ENCODE measurements at places on chromosomes 6 and 20.

- DNase-seq, result no peak
Measured at GRCh38 chr6:142183351-142183750, 36.3 kb downstream of the VTA1 start.

GRCh38 chr6:155120034-155120433, 124.9 kb downstream of the TIAM2 start:
- no peak for DNase-seq

GRCh38 chr20:2799688-2800520, 523 bp downstream of the CPXM1 start:
- DNase-seq, result no peak

DNA sequence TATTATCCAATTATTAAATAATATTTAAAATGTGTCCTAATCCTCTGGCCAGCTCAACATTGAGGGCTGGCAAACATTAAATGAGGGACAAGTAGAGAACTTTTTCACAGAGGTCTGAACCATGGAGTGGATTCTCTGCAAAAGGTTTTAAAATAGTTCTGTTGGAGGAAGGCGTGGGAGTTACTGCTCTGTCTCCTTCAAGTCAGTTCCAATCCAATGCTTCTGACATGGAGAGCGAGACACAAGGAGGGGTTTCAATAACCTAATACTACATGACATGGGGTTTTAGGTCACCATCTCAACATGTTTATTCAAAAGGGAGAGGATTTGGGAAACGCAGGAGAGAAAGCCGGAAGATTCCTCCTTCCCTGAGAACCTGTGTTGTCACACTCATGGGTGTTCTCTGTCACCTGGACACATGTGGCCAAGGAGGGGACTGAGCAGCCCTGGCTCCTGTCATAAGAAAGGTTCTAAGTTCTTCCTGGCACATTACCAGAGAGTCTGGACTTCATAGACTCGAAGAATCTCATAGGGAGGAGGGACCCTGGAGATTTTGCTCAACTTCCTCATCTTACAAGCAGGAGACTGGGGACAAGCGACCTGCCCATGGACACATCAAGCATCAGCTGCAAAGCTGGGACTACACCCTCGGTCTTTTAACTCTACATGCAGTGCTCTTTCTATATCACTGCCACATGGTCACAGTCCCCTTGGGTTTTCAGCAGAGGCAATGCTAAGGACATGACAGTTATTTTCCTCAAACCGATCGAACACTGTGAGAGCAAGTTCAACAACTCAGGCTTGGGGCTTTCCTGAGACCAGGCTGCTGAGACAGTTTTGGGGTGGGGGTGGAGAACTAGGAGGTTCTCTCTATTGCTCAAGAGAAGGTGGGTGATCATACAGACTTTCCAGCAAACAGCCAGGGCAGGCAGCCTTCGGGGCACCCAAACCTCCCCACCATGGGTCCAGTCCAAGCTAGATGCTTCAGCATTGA, 38.6 kb downstream of the PRDM1 start:
- no peak for DNase-seq

DNA sequence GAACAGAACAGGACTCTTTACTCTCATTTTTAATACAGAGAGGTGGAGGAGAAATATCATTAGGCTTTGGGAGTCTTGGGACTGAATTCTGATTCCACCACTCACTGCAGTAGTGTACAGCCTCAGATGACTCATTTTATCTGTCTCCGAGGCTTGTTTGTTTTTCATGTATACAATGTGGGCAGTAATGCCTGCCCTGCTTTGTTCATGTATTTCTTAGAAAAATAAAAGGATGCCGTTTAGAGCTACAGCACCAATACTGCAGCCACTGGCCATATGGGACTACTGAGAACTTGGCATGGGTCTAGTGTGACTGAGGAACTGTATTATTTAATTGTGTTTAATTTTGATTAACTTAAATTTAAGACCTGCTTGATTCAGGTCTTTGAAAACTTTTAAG, 41.2 kb upstream of the JAG1 start:
- DNase-seq, result no peak

GRCh38 chr6:1962201-1962600, 283.2 kb downstream of the GMDS start:
- DNase-seq, result no peak

GRCh38 chr20:60565551-60565950, 607.3 kb downstream of the CDH26 start:
- no peak for DNase-seq

GRCh38 chr20:46051556-46052308, 22.7 kb downstream of the SLC12A5 start:
- no peak for DNase-seq

DNA sequence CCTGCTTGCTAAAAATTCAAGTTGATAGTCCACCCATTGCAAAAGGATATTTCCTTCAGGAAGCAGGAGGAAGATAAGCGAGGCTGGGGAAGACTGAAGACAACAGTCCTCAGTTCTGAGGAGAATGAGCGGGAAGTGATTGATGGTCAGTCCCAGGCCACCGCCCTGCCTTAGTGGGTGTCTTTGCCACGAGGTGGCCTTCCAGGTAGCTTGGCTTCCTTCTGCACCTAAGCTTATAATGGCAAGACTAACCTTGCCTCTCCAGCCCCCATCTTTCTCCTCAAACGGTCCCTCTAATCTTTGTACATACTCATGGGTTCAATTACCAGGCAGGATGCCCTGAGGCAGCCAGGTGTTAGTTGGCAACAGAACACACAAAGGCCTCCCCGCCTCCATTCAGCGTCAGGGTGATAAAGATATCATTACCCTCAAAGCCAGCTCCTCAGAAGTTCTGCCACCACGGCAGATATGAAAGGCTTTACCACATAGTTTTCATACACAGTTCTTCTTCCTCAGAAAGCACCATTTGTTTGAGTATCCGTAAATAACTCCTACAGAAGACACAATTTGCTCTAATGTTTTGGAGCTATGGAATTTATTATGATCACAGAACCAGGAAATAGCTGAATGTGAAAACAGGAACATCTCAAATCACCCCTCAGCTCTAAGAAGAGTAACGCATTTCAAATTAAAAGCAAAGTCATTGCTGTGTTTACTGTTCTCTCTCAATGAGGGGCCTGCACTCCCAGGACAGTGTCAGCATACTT, 249.4 kb downstream of the ATXN1 start:
- no peak for DNase-seq

DNA sequence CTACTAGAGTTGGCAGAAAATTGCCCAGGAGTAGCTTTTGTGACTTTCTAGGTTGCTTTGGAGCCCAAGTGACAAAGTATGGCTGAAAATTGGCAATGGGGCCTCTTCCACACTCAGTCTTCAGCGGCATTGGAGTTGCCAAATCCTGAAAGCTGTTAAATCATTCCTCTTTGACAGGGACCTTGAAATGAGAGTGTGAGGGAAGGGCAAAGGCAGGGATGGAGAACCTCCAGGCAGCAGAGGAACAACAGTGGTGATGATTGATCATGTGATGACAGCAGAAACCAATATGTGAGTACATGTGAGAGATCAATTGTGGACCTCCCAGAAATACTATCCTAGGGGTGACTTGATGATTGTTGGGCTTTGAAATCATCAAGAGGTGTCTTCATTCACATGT, 393.9 kb downstream of the KIF16B start:
- DNase-seq, result no peak

DNA sequence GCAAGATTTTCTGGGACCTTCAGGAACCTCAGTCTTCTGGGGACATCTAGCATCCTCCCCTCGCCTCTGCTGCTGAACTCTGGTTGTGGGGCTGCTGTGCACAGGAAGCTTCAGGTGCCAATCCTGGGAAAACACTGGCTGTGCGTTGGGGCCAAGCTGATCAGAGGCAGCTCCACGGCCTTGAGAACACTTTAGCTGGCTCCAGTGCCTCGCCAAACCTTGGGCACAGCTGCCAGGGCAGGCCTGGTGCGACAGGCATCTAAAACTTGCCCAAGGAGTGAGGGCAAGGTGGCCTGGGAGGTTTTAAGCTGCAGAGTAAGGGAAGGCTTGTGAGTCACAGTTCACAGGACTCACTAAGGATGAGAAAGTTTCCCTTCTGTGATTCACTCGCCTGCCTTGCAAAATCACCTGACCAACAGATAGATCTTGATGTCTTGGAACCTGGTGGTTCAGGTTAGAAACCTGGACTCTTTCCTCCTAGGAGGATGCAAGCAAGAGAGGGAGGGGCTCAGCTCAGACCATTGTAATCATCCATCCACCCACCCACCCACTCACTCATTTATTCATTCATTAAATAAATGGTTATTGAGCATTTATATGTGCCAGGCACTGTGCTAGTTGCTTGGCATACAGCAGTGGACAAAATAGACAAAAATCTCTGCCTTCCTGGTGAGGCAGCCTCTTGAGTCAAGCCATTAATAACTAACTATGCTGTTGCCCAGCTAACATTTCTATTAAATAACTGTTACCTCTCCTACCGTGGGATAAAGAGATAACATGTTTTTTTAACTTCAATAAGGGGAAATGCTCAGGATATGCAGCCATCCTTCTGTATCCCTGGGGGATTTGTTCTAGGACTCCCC, 2.5 kb upstream of the SPATS1 start:
- no peak for DNase-seq

DNA sequence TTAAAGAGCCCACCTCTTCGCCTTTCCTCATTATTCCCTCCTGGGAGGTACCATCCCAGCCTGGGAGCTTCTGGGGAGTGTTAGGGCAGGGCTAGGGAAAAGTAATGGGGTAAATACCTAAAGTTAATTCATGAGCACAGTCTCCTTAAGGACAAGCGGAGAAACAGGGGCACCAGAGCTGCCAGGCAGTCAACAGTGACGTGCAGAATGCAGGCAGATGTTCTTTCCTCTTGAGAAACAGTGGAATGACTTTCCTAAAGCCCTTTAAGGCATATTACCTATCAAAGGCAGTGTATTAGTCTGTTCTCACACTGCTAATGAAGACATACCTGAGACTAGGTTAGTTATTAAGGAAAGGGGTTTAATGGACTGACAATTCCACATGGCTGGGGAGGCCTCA, 76.3 kb downstream of the RNF144B start:
- no peak for DNase-seq

- no peak for DNase-seq
Measured at GRCh38 chr6:107061125-107062020, 33.4 kb downstream of the MTRES1 start.

- no peak for DNase-seq
Measured at GRCh38 chr6:123402052-123402451, 234.7 kb downstream of the TRDN start.

DNA sequence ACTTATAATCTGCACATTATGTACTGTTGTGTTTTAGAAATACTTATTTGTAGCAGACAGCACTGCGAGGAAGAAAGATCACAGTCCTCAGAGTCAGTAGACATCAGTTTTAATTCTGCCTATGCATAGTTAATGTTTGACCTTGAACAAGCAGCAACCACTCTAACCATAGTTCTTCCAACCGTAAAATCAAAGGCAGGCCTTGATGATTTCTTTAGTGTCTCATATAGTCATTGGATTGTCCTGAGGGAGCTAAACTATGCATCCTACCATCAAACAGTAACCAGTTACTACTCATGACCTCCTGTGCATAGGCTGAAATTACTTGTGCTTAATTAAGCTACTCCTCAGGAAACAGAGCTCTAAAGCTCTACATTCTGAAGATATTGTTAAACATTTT, 294.8 kb upstream of the STXBP5 start:
- no peak for DNase-seq

- DNase-seq, result no peak
Measured at GRCh38 chr6:142518126-142518525, 216.3 kb downstream of the ADGRG6 start.

DNA sequence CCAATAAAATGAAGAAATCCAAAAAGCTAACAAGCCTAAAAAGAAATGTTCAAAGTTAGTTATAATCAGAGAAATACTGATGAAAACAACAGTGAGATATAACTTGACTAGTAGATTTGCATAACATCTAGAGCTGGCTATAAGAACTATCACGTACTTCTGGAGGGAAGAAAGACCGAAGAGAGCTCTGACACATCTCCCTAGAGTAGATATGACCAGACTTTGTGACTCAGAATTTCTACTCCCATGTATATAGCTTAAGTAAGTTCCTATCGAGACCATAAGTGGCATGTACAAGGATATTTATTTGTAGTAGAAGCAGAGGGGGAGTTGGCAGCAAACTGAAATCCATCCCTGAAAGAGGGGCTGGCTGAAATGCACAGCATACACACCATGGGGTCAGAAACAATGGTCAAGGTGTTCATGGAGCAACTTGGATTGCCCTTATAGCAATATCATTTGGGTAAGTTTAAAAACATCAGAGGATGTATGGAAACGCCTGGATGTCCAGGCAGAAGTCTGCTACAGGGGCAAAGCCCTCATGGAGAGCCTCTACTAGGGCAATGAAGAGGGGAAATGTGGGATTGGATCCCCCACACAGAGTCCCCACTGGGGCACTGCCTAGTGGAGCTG, 25.6 kb upstream of the IL17A start:
- no peak for DNase-seq

DNA sequence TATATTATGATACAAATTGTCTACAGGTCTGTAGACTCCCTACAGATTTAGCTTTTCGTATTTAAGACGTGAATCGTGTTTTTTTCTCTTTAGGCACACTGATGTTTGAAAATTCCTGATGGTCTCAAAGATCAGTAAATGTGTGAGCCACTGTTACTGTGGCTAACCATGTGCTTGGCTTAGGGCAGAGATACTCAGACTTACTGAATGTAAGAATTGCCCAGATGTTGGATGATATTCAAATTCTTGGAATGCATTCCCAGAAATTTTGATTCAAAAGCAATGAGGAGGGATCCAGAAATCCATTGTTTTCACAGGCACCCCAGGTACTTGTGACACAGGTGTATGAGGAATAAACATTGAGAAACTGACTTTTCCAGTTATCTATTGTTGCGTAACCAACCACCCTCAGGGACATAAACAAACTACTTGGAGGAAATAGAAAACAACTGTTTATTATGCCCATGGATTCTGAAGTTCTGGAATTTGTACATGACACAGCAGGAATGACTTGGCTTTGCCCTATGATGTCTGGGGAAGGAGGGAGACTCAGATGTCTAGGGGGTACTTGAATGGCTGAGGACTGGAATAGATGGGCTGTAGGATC, 339.6 kb upstream of the CITED2 start:
- no peak for DNase-seq

GRCh38 chr6:38481851-38482250, 157.9 kb downstream of the BTBD9 start:
- DNase-seq, result no peak

GRCh38 chr20:42785041-42785440, 404.7 kb downstream of the PTPRT start:
- no peak for DNase-seq

DNA sequence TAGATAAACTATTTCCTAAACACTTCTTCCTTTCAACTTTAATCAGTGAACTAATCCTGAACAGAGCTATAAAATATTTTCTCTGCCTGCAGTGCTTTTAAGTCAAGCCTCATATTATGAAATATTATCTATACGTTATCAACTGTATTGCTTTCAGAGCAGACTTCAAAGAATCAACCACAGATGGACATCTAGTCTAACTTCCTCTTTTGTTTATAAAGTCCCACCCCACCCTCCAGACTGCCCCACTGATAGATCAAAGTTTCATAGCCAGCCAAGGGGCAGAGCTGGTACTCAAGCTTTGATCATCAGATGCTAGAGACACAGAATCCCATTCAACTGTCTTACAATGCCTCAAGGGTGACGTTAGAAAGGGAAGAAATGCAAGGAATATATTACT, 308.3 kb downstream of the LAMA2 start:
- no peak for DNase-seq

GRCh38 chr6:111409430-111409829, 73.6 kb downstream of the REV3L start:
- DNase-seq, result no peak

- no peak for DNase-seq
Measured at GRCh38 chr20:62875419-62876361, 14.1 kb upstream of the TCFL5 start.

- no peak for DNase-seq
Measured at GRCh38 chr6:2237001-2237400, 8.4 kb downstream of the GMDS start.

All from activated gamma-delta T cell treated with anti-CD3 and anti-CD28 coated beads, Interleukin-2, amount 50 U/mL, for 16 hours (primary cell).